ENCODE measurements at places on chromosomes 2 and 18.

DNA sequence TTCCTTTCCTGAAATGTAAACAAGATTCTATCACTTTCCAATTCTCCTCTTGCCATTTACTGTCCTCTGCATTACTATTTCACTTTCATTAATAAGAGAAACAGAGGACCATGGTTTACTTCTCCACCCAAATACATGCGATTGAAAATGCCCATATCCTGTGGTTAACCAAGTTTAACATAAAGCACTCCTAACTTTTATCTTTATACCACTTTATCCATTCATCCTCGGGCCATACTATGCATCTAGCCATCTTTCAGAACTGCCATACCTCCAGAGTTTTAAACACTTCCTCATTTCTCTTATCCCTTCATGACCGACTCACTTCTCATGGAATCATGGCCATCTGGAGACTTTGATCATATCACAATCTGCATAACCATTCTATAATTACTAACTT is 1182.3 kb downstream of the CNTNAP5 start:
- no peak for DNase-seq

DNA sequence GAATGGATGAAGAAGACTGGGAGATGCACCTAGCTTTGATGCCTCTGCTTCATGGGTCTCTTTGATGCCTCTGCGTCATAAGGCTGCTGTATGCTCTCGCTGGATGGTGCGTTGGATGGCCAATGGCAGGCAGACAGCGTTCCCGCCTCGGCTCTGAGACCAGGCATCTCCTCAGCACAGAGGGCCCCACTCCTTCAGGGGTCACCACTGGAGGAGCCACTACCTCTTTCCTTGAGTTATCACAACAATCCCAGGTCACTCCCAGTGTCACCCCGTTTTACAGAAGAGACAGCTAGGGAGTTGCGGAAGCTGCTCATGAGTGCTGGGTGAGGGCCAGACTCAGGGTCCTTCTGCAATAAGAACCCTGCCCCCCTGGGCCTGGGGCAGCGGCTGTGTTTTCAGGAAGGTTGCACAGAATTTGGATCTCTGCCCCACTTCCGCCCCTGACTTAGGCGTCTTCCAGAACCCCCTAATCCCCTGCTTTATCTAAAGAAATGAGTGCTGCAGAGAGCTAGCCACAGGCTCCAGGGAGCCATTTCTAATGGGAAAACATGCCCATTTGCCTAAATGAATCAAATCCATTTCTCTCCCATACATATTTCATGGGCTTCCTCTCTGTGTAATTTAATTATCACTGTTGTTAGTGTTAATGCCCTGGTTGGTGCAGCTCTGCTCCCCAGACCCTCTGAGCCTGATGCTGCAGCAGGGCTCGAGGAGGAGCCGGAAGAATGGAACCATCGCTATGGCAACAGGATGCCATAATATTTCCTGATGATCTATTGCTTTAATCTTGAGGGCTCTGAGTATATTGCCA is 131.8 kb upstream of the HS6ST1 start:
- no peak for DNase-seq

DNA sequence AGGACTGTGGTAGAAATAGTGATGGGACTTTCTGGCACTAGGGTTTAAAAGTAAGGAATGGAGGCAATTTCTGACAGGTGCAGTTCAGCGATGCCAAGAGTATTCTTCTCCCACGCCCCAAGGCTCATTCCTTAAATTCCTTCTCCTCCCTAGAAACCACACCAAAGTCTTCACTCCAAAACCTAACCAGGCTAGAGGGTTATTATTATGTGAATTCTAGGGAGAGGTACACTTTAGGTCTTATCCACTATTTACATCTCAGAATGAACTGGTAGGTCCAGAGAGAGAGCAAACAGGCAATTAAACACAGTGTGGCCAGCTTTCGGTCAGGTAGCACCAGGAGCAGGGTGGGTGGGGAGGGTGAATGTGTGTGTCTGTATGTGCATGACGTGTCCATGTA is 11.4 kb downstream of the IL1F10 start:
- DNase-seq: no peak

DNA sequence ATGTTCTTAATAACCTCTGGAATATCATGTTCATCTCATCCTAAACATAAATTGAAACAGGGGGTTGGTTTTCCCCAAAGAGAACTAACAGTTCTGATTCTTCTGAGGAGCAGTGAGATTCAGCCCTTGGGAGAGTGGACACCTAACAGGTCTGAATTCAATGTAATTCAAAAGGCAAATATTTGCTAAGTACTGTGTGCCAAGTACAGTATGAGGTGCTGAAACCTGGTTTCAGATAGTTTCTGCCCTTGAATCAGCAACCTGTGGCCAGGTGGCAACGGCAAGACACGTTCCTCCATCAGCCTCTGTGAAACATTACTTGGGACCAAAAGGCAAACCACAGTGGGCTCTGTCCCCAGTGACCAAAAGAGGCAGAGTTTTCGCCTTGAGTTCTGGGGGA is 1.3 kb downstream of the LRRC30 start:
- DNase-seq: no peak

GRCh38 chr2:208781166-208781565 is 374.6 kb downstream of the PTH2R start:
- no peak for DNase-seq

DNA sequence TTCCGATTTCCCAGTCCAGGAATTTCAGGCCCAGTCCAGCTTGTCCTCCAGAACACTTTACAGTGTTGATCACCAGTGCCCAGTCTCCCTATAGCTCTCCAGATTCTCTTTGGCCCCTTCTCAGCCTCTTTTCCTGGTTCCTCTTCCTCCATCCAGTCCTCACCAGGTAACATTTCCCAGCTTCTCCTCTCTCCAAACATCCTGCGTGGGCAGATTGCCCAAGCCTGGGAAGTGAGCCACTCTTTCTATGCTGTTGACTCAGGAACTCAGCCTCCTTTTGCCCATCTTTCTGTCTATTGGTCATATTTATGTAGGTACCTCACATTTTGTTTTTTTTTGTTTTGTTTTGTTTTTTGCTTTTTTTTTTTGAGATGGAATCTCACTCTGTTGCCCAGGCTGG is 109.4 kb downstream of the LYPD1 start:
- no peak for DNase-seq

All from hypothalamus (tissue), 51 donors.